Endothelial cell of coronary artery (primary cell): ENCODE measurements at places on chromosomes 5 and 9. TPM values are rescaled to one million over a fixed set of nuclear protein-coding genes. Genes with fewer than 3 reads are reported as not detected.

Gene NRARP
- total RNA-seq, result 23.3 and 32.2 TPM in 2 replicates

Gene RUSC2
- total RNA-seq, result 10.3 and 19.7 TPM in 2 replicates

Gene ADGRV1
- total RNA-seq, result 0.09 and 0.56 TPM in 2 replicates

Gene TPRN
- 4.4 and 5.6 TPM in 2 replicates for total RNA-seq

Gene PCDHB11
- total RNA-seq, result 0.38 and 0.99 TPM in 2 replicates
